ENCODE measurements at places on chromosomes 6 and 20. TPM values are rescaled to one million over a fixed set of nuclear protein-coding genes. Genes with fewer than 3 reads are reported as not detected.

TMEM200A gene
- total RNA-seq, result 0.08 TPM

ZNF165 gene
- total RNA-seq, result 0.97 TPM

TMX4 gene
- 15.2 TPM for total RNA-seq

NMBR gene
- total RNA-seq, result not detected

AGER gene
- total RNA-seq, result 1.5 TPM

SEL1L2 gene
- not detected for total RNA-seq

Measured in A549 treated with RU486 at 1 μM for 4 hours (cell line).